ENCODE measurements at places on chromosomes 1 and 21.

GRCh38 chr1:17927952-17928351 lies 172.8 kb downstream of the ACTL8 start:
- DNase-seq: no peak

- DNase-seq: no peak
These were observed 48.6 kb upstream of the KCNE1 start for GRCh38 chr21:34560609-34561008.

DNA sequence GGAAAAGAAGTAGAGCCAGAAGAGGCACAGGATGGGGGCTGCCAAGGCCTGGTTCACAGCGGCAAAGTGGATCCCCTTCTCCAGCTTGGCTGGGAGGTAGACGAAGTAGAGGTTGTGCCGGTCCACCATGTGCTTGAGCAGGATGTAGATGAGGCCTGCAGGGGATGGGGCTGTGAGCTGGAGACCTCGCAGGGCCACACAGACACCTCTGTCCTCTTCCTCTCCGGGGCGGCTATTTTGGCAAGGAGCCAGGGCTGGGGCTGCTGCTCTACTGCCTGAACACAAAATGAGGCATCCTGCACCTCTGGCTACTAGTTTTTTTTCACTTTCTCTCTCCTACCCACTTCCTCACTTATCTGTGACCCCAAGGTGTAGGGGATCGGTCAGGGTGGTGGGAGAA lies 32.3 kb downstream of the TMEM63A start:
- DNase-seq: no peak

DNA sequence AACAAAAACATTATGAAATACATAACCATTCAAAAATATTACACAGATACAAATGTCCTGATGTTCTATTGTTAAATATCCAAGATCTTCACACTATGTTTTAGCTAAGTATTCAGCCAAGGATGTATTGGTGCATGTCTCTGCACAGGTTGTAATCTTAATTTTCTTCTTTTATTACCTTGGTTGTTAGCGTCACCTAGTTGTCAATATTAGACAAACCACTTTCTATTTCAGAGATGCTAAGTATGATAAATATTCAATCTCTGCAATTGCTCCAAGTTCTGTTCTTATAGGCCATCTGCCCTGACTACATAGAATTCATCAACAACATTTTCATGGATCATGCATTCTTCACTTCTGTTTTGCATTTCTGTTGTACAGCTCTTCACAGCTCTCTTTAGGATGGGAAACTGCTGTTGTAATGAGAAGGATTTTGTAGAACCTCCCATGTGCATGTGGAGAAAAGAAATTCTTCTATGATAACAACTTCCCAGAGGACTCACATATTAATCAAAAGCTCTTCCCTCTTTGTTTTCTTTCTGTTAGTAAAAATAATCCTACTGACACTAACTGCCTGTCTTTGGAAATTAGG lies 380.1 kb downstream of the NUF2 start:
- no peak for DNase-seq

- no peak for DNase-seq
These were observed 80.4 kb downstream of the NPHP4 start for GRCh38 chr1:5911871-5912271.

DNA sequence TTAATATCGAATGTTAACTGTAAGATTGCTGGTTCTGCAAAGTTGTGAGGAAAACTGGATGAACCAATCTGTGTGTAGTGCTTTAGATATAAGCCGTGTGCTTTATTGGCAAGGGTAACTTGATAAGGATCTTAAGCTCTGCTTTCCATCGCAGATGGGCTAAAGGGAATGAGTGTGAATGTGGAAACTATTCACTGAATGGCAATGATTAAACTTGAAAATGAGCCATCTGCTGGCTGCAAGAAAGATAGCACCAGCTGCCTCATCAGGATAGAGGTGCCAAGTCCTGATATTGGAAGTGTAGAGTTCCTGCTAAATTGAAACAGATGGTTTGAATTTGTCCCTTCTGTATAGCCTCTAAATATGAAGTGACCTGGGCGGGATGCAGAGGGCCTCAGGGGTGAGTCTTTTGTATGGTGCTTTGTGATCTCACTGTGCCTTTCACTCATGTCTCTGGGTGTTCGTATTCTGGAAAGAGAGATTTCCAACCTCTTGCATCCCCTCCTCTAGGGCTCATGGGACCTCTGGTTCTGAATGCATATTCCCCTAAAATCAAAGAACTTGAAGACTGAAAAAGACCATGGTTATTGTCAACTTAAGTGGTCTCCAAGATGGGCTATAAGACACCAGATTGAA lies 9.2 kb downstream of the FCRL3 start:
- DNase-seq: no peak

DNA sequence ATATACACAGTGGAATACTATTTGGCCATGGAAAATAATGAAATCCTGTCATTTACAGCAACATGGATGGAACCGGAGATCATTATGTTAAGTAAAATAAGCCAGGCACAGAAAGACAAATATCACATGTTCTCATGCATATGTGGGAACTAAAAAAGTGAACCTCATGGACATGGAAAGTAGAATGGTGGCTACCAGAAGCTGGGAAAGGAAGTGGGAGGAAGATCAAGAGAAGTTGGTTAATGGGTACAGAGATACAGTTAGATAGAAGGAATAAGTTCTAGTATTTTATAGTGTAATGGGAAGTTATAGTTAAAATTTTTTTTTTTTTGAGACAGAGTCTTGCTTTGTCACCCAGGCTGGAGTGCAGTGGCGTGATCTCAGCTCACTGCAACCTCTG lies 34.8 kb upstream of the CREG1 start:
- DNase-seq: no peak

GRCh38 chr21:33305344-33305671 lies 19.5 kb upstream of the IFNAR1 start:
- DNase-seq: no peak

GRCh38 chr1:188061881-188062280 lies 1233.1 kb downstream of the PLA2G4A start:
- no peak for DNase-seq

DNA sequence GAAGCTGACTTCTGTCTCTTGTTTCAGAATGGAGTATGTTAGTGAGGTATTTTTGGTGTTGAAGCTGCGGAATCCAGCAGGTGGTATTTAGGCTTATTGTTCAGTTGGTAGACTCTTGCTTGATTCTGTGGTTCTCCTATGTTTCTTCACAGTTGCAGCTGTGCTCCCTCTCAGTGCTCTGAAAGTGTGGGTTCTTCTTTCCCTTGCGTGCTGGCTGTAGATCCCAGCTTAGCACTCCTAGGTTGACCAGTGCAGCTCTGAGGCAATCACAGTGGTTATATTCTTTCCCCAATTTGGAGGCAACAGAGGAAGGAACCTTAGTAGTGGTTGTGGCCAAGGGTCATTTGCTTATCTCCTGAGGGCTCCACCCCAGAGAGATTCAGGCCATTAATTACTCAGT lies 269.2 kb upstream of the NRIP1 start:
- no peak for DNase-seq

- no peak for DNase-seq
These were observed 22.2 kb downstream of the FMOD start for GRCh38 chr1:203328714-203329122.

DNA sequence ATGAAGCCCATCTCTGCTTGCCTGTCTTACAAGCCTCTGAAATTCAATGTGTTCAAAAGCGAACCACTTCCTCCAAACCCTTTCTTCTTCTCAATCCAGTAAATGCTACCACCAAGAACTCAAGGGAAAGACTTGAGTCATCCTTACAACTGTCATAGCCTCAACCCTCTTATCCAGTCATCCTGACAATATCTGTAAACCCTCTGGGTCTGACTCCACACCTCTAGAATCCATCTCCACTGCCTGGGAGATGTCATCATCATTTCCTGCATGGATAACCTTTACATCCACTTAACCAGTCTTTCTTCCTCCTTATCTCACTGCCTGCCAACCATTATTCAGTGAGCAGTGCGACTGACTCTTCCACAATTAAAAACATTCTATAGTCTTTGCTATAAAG lies 441.1 kb downstream of the SETD4 start:
- no peak for DNase-seq

GRCh38 chr1:246831543-246831942 lies 100.2 kb downstream of the AHCTF1 start:
- no peak for DNase-seq

DNA sequence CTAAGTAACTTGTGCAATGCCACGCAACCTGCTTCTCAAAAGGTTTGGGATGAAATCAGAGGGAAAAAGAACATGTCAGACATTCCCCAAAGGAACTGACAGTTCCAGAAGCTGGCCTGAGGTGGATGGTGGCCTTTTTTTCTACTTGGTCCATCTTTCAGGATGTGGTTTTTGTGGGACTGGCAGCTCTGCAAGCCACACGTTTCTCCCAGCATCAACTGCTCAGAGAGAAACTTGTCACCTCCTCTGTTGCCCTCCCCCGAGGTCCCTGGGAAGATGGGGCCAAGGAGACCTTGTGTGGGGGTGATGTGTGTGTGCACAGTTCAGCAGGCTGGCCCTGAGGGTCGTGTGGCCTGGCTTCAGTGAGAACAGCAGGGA lies 2.5 kb upstream of the DHRS3 start:
- no peak for DNase-seq

DNA sequence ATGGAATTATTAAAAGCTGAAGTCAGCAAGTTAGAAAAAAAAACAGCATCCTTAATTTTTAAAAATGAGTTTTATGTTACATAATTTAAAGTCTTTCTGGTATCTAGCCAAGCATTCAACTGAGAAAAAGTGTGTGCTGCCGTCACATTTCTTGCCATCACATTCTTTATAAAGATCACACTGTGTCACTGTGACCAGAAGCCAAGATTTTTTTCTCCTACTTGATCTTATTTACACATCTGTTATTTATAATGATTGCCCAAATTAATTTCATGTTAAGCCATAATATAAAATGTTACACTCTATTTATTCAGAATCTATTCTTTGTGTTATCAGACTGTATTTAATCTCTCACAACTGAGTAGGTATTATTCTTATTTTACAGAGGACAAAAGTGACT lies 1603.7 kb downstream of the PLA2G4A start:
- DNase-seq: no peak

- DNase-seq: no peak
These were observed 134.9 kb upstream of the IPO9 start for GRCh38 chr1:201693890-201694607.

DNA sequence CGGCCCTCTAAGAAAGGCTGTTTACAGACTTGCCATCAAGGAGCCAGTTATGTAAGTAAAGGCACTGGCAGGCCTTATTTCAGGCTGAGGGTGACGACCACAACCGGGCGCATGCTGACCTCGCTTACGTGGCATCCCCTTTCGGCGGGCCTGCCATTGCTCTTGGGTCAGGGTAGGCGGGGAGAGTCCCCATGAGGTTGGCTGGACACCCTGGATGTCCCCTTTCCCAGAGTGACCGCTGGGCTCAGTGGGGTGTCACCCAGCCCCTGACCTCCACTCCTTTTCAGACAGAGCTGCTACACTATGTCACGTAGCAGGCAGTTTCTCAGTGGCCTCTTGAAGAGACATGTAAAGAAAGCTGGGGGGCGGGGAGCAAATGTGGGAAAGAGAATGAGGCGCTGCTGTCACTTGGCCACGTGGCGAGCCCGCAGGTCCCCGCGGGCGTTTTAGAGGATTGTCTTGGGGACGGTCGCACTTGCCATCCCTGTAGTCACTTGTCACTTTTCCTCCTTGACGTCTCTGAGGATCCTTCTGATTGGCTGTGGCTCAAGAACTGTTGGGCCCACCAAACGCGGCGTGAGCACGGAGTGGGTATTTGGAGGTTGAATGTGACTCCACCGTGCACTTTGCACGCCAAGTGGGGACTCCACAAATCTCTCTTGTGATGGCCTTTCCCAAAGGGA lies 42.2 kb downstream of the SLC37A1 start:
- no peak for DNase-seq

- peak; percentile 57 for DNase-seq
These were observed 2.1 kb upstream of the PEX10 start for GRCh38 chr1:2414297-2414958.

- no peak for DNase-seq
These were observed 14.6 kb downstream of the TEX38 start for GRCh38 chr1:46686255-46686654.
